ENCODE measurements at places on chromosomes 5 and 9.
A peak's percentile ranks its signal among the peaks of the same experiment; 100 is the strongest.

- DNase-seq, result no peak
Observed at GRCh38 chr9:109477258-109478050, 20.7 kb downstream of the PTPN3 start.

- DNase-seq, result no peak
Observed at GRCh38 chr5:171427318-171428167, 8.1 kb downstream of the FGF18 start.

DNA sequence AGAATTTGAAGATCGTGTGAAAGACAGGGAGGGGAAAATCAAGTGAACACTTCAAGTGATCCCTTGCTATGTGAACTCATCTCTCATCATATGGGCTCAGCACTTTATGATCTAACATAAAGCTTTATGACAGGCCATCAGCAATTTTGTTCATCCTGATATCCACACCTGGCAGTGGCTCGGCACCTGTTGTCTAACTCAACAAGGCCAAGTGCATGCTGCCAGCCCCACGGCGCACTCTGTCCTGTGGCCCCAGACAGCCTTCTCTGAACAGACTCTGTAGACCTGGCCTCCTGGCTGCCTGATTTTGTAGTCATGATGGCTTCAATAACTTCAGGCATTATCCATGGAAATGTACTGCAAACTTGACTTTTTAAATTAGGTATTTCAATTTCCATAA, 106.3 kb downstream of the MEF2C start:
- no peak for DNase-seq

DNA sequence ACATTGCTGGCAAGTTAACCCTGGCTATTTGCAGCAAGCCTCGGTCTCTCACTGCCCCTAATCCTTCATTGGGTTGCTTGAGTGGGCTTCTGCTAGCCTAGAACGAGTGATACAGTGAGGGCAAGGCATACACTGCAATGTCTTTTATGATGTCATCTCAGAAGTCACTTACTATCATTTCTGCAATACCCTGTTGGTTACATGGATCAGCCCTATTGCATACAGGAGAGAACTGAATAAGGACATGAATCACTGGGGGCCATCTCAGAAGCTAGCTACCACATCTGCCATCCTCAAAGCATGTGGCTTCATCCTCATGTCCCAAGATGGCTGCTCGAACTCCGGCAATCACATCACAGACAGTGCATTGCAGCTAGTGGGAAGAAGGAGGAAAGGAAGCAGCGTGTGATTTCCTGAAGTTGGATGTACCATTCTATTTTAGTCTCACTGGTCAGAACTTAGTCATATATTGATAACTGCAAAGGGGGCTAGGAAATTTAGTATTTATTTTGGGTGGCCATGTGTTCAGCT, 33.3 kb upstream of the CDKN2AIPNL start:
- DNase-seq, result no peak

DNA sequence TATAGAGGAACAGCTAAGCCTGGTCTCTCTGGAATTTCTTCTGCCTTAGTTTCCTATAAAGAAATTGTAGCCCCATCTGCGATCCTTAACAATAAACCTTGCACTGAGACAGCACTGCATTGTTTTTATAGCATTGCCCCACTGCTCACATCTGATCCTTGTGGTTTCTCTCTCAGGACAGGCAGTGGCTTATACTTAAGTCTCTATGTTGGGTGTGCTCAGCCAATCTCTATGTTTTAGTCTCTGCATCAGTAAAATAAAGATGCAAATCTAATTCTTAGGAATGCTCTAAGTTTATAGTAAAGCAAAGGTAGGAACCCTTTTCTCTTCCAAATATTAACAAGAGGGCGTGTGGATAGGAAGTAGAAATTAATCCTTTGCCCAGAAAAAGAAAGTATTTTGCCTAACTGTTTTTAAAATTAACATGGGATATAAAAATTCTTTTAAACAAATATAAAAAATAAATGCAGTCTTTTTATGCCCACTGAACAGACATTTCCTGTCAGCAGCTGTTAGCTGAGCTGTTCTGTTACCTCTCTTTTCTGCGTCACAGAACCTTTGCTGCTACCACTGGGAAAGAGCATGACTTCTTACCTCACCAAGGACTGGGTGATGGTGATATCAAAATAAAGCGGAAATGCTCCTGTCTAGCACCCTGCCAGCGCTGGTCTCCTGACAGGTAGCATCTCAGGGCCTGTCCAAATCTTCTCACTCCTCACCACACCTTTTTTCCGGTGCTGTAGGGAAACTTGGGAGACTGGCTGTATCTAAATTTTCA, 29.5 kb downstream of the MRPS27 start:
- DNase-seq, result no peak

DNA sequence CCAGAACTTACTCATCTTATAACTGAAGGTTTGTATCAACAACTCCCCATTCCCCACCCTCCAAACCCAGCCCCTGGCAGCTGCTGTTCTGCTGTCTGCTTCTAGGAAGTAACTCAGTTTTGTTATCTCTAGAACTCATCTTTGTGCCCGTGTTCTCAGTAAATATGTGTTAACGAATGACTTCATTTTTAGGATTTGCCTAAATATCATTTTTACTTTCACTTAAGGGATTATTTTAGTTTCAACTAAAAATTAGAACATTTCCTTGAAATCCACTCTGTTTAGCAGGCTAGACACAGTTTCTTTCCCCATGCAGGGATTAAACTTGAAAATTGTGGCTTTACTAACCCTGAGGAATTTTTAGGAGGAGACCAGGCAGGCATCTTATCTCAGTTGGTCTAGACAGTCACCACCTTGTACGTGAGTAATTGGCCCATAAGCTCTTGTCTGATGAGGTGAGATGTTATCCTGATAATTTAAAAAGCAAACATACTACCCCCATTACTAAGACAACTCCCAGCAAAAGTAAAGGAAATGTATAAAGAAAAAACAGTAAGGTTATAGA, 68.2 kb upstream of the TNFAIP8 start:
- no peak for DNase-seq

GRCh38 chr9:133433351-133433843, 11.2 kb downstream of the ADAMTS13 start:
- DNase-seq, result no peak

GRCh38 chr9:93450945-93451815, at the start of gene FAM120A:
TSS of gene FAM120A (plus strand) at chr9:93451685. CDS start at chr9:93451916, 231 bp downstream.
- peak; percentile 60 for DNase-seq

DNA sequence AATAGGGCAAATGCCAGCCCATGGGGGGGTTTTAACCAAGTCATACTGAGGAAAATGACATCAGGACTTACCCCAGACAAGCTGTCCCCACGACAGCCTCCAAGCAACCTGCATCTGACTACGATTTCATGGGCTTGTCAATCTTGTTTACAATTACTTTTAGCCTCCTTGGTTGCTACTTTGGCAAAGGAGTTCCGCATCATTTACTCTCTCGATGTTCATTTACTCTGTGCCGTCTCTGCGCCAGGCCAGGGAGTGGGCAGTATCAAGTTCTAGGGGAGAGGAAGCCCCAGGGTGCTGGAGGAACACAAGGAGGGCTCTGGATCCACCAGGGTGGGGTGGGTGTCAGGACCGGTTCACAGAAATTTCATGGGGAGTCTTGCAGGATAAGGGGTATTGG, 23.9 kb downstream of the PTPN3 start:
- no peak for DNase-seq

GRCh38 chr9:4499917-4500316, 9.6 kb downstream of the SLC1A1 start:
- DNase-seq, result no peak

DNA sequence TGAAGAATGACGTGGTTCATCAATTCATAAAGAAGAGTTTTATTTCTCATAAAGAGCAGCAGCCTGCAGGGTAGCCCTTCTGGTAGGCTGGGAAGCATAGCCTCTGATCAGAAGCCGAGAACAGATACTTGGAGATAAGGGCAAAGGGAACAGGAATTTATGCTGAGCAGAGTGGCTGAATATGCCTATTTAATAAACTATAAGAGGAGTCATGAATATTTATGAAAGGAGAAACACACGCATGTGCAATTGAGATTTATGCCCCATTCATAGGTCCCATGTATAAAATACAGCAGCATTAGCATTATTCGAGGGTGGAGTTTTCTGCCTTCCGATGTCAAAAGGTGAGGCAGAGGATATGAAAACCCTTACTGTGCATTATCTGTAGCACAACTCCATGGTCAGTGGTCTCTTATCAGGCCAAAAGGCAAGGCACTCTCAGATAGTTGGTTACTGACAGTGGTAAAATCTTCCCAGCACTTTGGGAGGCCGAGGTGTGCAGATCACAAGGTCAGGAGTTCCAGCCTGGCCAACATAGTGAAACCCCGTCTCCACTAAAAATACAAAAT, 569.1 kb downstream of the ACTL7B start:
- no peak for DNase-seq

DNA sequence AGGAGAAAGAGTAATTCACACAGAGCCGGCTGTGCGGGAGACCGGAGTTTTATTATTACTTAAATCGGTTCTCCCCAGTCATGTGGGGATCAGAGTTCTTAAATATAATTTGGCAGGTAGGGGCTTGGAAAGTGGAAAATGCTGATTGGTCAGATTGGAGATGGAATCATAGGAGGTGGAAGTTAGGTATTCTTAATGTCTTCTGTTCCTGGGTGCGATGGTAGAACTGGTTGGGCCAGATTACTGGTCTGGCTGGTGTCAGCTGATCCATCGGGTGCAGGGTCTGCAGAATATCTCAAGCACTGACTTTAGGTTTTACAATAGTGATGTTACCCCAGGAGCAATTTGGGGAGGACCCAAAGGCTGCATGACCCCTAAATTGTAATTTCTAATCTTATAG, 4.6 kb upstream of the CERCAM start:
- no peak for DNase-seq

GRCh38 chr5:136080483-136081216, 51.9 kb downstream of the TGFBI start:
- DNase-seq, result peak; percentile 18

DNA sequence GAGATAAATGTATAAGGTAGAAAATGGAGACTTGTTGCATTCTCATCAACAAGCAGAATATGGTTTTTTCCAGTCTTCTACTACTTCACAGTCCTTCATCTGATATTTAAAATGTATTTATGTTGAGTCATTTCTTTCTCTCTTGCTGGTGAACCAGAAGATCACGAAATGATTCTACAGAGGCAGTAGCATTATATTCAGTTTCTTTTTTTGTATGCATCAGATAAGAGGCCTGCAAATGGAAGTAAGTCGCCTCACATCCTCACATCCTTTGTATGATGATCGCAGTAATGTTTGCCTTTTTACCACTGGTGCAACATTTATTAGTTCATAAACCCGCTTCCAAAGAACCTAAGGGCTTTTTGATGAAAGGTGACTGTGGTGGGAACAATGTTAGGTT, 22.1 kb upstream of the IL13 start:
- no peak for DNase-seq

- no peak for DNase-seq
Observed at GRCh38 chr5:149902177-149902576, 42.4 kb downstream of the PDE6A start.

DNA sequence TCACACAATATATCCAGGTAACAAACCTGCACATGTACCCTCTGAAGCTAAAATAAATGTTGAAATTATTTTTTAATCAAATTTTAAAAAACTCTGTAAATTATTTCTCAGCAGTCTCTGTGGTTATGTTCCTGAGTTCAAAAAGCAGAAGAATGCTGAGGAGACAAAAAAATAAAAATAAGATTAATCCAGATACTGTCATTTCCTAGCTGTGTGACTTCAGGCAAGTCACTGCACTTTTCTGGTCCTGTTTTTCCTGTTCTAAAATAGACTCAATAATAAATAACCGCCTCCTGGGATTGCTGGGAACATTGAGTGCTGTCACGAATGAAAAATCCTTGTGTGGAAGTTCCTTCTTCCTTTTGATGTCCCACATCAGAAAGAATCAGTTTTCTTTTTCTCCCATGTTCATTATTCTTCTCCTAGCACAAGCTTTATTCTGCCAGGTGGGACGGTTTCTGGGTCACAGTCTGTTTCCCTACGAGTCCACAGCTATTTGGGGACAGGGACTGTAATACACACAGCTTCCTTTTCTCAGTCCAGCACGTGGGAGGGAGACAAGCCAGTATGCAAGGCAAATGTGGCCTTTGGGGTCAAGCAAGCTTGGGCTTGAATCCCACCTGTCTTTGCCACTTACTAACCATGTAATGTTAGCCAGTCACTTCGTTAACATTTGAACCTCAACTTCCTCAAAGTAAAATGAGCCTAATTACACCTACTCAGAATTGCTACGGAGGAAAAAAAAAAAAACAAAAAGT, 156.9 kb downstream of the TRIM32 start:
- DNase-seq, result no peak

DNA sequence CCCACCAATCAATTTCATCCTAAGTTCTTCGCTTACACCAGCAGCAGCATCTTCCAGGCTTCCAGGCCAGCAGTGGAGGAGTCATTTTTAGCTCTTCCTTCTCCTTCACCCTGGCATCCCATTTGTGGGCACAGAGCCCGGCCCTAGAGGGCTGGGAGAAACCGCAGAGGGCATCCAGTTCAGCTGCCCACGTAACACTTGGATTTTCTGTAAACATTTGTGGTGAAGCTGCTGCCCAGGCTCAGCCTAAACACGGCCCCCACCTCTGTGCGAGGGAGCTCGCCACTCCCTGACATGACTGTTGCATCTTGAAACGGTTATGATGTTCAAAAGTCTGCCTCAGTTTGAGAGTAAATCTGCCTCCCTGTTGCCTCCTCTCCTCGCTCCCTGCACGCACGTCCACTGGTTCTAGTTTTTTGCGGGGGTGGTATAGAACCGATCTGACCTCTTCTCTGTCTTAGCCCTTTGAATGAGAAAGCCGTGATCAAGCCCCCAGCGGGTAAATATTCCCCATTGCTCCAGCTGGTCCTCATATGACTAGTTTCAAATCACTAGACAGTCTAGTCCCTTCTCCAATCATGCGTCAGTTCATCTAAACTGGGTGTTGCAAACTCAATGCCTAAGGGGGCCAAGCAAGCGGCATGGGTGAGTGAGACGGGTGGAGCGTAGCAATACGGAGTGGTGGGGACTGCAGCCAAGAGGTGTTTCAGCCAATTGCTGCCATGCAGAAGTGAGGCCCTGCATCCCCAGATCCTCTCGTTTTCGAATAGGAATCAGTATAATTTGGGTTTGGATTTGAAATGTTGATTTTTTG, 34.9 kb upstream of the N4BP3 start:
- DNase-seq, result no peak

DNA sequence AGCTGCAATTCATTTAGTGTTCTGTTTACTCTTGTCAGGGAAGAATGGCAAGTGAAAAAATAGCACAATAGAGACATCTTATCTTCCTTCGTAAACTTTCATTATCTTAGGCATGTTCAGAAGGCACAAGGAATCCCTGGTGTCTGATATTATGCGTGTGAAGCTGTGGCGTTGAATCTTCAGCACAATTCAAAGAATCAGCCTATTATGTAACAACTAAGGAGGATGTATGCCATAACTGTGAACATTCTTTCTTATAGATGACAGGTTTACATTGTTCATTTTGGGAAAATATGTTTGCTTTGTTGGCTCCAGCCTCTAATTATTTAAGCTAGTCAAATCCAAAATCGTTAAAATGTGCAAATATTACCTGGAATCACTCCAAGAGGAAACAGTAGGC, 446.1 kb downstream of the ANXA1 start:
- no peak for DNase-seq

- no peak for DNase-seq
Observed at GRCh38 chr9:132945186-132946130, 1.0 kb upstream of the TSC1 start.

- no peak for DNase-seq
Observed at GRCh38 chr5:106865279-106865678, 805.5 kb downstream of the EFNA5 start.
